ENCODE measurements at places on chromosomes 5 and 9.
A peak's percentile ranks its signal among the peaks of the same experiment; 100 is the strongest.

- no peak for DNase-seq
Observed at GRCh38 chr9:126563556-126563955, 50.2 kb upstream of the LMX1B start.

DNA sequence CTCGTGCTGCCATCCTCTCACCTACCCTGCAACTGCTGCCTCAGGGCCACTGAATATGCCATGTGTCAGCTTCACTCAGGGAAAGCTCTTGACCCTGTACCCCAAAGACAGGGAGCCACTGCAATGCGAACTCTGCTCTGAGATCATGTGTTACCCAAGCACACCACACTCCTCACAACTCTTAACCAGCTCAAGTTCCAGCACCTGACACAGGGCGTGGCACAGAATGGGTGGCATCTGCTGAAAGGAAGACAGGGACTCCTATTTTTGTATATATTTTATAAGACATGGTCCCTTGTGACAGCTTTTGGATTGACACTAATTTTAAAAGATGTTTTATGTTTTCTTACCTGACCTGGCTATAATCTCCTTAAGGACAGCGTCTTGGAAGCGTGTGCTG, 10.7 kb downstream of the PHYKPL start:
- no peak for DNase-seq

DNA sequence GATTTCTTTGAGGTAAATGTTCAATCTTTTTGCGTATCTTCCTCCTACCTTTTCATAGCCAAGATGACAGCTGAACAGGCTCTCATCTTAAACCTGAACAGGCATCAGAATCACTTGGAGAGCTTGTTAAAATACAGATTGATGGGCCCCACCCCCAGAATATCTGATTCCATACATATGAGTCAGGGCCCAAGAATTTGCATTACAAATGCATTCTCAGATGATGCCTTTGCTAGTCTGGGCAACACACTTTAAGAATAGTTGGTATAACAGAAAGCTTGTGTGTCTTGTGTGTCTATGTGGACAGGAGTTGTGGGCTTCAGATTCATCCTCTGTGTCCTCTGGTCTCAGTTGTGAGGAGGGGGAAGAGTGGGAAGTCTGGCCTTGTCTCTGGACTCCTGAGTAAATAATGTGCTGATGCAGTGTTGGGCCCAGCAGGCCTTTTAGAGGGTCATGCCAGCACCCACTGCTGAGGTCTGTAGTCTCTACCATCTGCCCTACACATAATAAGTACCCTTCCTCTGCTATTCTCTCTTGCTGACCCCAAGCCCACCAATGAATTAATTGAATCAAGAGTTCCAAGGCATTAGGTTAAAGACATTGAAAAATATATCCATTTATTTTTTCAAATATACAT, 43.1 kb downstream of the PTCD2 start:
- DNase-seq = no peak

GRCh38 chr5:172870291-172870714, 36.3 kb downstream of the ERGIC1 start:
- no peak for DNase-seq

DNA sequence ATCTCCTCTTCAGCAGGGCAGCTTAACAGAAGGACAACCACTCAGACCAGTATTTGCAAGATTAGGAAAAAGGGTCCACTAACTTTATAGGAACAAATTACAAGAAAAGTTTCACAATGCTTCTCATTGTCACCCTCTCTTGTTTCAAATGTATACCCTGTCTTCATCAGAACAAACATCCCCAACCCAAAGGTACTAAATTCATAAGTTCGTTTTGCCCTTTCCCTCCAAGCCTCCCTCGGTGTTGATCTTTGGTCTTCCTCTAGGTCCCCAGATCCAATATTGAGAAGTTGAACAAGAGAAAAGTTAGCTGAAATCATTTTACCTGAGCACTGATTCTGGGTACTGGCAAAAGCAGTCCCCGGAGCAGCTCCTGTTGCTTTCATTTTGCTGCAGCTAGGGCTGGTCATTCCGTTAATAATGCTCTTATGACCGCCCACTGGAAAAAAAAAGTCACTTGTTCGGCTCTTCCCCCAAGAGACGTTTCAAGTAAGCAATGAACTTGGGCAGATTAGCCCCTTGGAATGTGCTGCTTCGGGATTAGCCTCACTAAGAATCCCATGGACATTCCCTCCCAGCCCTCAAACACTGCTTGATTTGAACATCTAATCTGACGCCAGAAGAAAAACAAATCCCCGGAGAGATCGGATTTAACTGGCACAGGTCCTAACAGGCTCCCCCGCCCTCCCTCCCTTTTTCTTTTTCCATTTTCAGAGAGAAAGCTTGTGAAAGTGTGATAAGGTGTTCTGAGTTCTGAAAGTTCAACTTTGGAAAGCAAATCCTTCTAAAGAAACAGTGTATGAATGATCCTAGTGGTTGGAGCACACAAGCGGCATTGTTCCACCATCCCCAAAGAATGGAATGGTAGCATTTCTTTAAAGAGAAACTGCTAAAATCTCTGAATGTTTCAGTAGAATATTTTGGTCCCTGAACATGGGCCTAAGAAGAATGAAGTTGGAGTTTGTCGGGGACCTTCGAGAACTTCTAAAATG, 252.5 kb downstream of the TRPM3 start:
- DNase-seq = no peak

DNA sequence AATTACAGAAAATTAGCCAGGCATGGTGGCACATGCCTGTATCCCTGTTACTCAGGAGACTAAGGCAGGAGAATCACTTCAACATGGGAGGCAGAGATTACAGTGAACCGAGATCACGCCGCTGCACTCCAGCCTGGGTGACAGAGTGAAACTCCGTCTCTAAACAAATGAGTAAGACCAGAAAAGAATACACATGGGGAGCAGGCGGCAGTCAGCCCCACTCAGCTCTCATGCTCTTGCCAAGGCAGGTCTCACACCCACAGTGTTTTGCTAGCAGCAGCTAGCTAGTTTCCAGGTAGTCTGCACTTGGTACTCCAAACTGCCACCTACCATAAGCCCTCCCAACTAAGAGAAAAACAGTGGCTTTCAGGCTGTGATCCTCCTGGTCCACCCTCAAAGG, 722.3 kb upstream of the CTNND2 start:
- no peak for DNase-seq

DNA sequence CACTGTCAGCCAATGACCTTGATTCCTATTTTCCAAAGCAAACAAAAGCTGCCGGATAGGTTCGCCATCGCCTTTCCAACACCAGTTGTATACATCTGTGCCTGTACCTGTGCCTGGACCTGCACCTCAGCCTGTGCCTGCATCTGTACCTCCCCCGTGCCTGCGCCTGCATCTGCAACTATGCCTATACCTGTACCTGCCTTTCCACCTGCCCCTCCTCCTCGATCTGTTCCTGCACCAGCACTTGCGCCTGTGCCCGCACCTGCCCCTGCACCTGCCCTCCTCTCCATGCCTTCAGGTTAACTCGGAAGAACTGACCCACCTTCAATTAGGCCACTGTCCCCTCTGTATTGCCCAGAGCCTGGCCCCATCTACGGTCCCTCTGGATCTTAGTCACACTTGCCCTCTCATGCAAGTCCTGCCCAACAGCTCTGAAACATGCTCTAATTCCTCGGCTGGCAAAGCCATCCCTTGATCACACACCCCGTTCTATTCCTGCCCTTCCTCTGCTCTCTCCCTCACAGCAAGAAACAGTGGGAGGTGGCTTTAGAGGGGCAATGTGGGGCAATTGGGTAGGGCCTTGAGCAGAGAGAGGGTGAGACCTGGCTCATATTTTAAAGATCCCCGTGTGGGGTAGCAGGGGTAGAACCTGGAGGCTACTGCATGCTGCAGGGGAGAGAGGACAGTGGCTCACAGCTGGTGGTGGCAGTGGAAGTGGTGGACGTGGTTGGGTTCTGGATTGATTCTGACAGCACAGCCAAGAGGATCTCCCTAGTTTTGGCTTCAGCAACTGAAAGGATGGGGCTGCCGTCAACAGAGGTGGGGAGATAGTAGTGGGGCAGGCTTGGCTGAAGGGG, 59.6 kb upstream of the PHYKPL start:
- DNase-seq = no peak

- no peak for DNase-seq
Observed at GRCh38 chr9:116580853-116581252, 106.3 kb upstream of the TRIM32 start.

GRCh38 chr5:180868960-180869359, 7.9 kb upstream of the ZFP62 start:
- peak; percentile 34 for DNase-seq

DNA sequence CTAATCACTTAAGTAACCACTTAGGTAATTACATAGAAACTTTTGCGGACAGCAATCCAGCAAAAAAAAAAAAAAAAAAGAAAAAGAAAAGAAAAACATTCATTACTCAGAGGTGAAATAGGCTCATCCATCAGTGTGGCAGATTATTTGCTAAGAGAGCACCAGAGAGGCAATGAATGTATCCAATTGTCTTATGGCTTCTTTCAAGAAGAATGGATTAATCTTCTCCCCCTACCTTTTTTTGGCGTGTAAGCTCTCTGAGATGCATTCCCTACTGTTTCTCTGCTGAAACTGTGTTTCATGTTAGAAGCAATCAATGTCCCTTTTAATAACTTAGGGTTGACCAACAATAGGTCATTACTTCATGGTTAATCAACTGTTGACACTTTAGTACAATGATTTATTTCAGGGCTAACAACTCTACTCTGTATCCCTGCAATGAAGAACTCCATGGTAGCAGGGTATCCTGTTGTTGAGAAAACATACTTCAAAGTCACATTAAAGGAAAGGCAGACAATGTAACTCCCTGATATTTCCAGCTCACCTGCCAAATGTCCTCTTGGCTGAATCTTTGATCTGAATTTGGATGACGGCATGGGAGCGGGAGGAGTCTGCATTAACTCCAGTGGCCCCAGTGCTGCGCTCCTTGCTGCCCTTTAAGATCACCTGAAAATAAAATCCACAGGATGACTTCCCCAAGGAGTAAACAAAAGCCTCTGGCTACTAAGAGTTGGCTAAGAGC, 57.6 kb downstream of the KIF24 start:
- no peak for DNase-seq

- DNase-seq = peak; percentile 68
Observed at GRCh38 chr5:36870399-36871040, 6.0 kb upstream of the NIPBL start.

GRCh38 chr5:157555037-157555640, 20.4 kb downstream of the ADAM19 start:
- DNase-seq = no peak

DNA sequence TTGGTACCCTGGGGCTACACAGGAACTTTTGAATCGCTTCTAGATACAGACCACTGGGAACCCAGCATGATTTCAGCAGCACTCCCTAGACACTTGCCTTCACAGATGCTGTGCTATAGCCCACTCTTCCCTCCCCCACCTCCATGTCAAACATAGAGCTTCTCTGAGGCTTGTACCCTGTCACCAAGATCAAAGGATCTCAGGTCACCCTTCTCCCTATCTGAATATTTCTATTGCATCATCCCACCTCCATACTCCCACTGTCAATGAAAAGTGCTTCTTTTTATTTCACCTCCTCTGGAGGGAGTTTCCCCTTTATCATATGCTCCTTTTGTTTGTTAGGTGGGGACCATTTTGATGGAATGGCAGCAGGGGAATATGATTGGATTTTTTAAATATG, 29.2 kb upstream of the PHF24 start:
- DNase-seq = no peak

DNA sequence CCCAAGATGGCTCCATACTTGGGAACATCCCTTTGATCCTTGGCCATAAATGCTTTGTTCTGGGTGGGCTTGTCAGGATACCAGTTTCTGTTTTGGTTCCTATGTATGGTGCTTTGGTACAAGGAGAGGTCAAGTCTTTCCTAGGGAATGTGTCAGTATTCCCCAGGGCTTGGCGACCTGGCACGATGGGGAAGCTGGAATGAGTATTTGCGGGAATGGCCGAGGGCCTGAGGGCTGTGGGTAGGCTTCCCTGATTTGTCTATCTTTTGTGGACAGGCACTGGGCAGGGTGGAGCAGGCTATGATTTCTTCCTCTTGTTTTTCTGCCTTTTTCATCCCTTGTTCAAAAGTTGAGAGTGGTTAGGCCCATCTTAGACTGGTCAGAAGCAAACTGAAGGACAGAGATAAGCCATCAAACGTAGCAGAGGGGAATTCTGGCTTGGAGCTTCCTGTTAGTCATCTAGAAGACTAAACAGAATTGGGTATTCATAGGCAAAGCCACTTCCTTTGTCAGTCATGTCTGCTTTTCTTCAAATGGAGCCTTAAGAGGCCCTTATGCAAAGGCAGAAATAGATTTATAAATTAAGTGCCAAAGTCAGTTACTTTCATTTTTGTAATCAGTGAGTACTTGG, 13.7 kb downstream of the DOCK2 start:
- DNase-seq = no peak

GRCh38 chr9:124698265-124698664, 72.8 kb downstream of the NR6A1 start:
- DNase-seq = no peak

DNA sequence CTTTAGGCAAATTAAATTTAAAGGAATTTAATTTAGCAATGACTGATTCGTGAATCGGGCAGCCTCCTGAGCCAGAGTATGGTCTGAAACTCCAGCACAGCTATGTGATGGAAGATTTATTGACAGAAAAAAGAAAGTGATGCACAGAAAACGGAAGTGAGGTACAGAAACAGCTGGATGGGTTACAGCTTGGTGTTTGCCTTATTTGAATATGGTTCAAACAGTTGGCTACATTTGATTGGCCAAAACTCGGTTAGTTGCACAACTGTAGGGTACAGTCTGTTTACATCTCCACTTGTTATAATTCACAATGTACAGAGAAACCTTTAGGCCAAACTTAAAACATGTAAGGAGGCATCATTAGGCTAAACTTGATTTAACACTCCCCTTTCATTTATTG, 1716.1 kb upstream of the C9orf72 start:
- no peak for DNase-seq

DNA sequence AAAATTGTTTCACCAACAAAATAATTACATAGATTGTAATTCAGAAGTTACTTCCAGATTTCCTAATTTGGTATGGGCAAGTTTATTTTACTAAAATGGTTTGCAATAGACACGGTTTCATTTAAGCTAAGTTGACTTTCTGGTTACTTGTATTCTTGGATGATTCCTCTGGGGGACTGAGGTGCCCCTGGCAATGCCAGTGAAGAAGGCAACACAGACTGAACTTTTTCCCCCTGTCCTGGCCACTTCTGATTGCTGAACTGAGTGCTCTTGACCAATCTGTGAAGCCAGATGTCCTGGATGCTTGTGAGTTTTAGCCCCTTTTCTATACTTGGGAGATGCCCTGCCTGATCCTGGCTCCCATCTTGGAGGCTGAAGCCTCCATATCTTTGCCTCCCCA, 66.3 kb upstream of the FANCC start:
- no peak for DNase-seq

DNA sequence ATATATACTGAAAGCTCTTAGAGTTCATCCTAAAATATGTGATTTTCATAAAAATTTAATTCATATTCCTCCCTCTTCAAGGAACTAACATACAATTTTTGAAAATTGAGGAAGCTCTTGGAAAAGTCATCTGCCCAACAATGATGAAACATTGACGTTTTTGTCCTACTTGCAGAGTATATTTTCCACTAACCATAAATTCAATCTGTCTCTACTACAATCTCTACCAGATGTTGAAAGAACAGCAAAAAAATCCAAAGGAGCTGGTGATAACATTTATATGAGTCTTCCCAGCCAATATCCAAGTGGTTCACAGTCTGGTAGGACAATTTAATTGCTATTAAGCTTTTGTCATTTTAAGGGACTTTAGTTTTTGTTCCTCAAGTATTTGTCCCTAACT, 81.1 kb upstream of the NR3C1 start:
- DNase-seq = no peak

All from CD4-positive, alpha-beta memory T cell (primary cell).